A549 treated with ZK216348 at 1 μM for 4 hours (cell line): ENCODE measurements at places on chromosomes 12 and 14. TPM values are rescaled to one million over a fixed set of nuclear protein-coding genes. Genes with fewer than 3 reads are reported as not detected.

CBLN3 gene
- total RNA-seq = 0.59 to 2.1 TPM (median 1.1 TPM) in 5 replicates

ZDHHC22 gene
- 0.13 to 0.20 TPM (median 0.20 TPM) in 5 replicates for total RNA-seq

CLEC9A gene
- total RNA-seq = not detected in 5 replicates

IFNG gene
- total RNA-seq = not detected in 5 replicates

TOMM20L gene
- total RNA-seq = not detected in 5 replicates

ZNF891 gene
- 0.24 to 0.41 TPM (median 0.40 TPM) in 5 replicates for total RNA-seq

EEF1AKMT3 gene
- 3.8 to 5.7 TPM (median 5.2 TPM) in 5 replicates for total RNA-seq

PLEKHH1 gene
- 3.3 to 5.4 TPM (median 3.7 TPM) in 5 replicates for total RNA-seq

IKZF4 gene
- total RNA-seq = 1.9 to 3.0 TPM (median 2.5 TPM) in 5 replicates

PGF gene
- total RNA-seq = 2.5 to 4.7 TPM (median 4.1 TPM) in 5 replicates

LYSET gene
- 29.4 to 44.0 TPM (median 33.7 TPM) in 5 replicates for total RNA-seq

KCNC2 gene
- total RNA-seq = not detected in 5 replicates

ETFBKMT gene
- total RNA-seq = 0.40 to 1.4 TPM (median 0.72 TPM) in 5 replicates

CLECL1 gene
- not detected in 5 replicates for total RNA-seq

PTPRR gene
- 0.18 to 0.57 TPM (median 0.34 TPM) in 4 of 5 replicates, not detected in the other for total RNA-seq

CLEC1B gene
- not detected in 5 replicates for total RNA-seq

AMHR2 gene
- total RNA-seq = 0.88 to 2.1 TPM (median 1.3 TPM) in 5 replicates

KRT74 gene
- total RNA-seq = not detected in 5 replicates

LRRC9 gene
- total RNA-seq = not detected in 5 replicates

SLC39A2 gene
- total RNA-seq = not detected in 5 replicates

GALC gene
- 9.5 to 13.2 TPM (median 12.2 TPM) in 5 replicates for total RNA-seq

PLD4 gene
- total RNA-seq = 0.05 to 0.14 TPM in 2 of 5 replicates, not detected in the others

RDH5 gene
- 1.3 to 3.7 TPM (median 2.9 TPM) in 5 replicates for total RNA-seq

GLIPR1L1 gene
- total RNA-seq = not detected in 5 replicates

TBX3 gene
- total RNA-seq = 37.7 to 51.2 TPM (median 47.3 TPM) in 5 replicates

TAS2R7 gene
- not detected in 5 replicates for total RNA-seq

GUCY2C gene
- total RNA-seq = 0.12 TPM in 1 of 5 replicates, not detected in the others
